ENCODE measurements at places on chromosomes 1 and 21. TPM values are rescaled to one million over a fixed set of nuclear protein-coding genes. Genes with fewer than 3 reads are reported as not detected.

DNA sequence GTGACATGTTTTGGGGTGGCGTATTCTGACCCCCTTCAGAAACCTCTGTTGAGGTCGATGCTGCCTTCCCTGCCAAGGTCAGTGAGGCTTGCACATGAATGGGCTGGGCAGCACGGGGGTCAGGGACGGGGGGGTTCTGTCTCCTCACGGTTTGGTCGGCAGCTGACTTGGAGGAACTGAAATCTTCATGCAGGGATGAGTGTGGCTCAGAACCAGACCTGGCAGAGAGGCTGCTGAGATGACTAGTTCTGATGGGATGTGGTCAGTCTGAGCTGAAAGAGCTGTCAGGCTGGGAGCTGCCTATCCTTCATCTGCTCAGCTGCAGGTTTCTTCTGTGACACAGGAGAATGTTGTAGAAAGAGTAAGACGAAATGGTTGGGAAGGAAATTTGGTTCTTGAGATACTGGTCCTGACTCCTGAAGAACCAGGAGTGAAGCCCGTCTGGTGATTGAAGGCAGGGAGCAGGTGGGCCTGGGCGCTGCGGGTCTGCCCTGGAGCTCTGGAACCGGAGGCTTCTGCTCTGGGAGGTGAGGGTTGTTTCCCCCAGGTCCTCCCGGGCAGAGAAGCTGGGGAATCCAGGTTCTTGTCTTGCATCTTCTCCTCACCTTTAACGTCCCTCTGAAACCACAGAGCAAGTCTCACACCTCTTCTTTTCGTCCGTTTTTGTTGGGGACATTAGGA is 3.3 kb downstream of the SLX9 start:
- no peak for DNase-seq

- DNase-seq = no peak
Measured at GRCh38 chr1:47711848-47712492, 274.1 kb downstream of the FOXD2 start.

Gene THAP3
- total RNA-seq = 12.5 TPM

Gene ZNF678
- 3.0 TPM for total RNA-seq

Gene CFHR1
- total RNA-seq = not detected

Gene SERTAD4
- 5.1 TPM for total RNA-seq

Data from Right ventricle myocardium inferior (tissue), 1 donor.